Hepatocyte (in vitro differentiated cells): ENCODE measurements at places on chromosomes 1 and 21.
A peak's percentile ranks its signal among the peaks of the same experiment; 100 is the strongest.

DNA sequence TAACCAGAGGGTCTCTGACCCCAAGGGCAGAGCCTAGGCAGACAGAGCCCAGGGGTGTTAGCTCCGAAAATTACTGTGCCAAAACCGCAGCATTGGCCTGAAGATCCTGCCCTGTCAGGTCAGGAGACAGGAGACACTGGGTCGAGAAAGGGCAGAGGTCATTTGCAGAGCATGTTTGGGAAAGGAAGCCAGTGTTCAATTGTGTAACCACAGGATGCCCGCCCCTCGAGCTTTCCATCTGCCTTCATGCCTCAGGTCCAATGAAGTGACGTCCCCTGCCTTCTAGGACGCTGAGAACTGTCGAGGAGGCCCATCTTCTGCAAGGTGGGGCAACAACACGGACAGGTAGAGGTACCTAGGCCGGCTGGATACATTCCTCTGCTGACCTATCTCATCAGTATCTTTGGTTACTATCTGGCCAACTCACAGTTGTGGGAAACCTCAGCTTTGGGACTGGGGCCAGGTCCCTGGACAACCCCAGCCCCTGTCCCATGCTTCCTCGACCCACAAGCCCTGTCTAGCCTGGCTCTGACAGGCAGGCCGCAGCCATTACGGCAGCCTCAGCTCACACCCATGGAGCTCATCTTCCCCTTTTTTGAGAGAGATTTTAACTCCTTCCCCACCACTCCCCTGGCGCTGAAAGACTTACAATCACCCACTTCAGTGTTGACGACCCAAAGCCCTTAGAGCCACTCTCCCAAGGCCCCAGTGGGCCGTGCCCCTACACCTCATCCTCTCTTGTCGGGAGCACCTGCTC, 1.3 kb downstream of the ARL8A start:
- DNase-seq = peak; percentile 19

DNA sequence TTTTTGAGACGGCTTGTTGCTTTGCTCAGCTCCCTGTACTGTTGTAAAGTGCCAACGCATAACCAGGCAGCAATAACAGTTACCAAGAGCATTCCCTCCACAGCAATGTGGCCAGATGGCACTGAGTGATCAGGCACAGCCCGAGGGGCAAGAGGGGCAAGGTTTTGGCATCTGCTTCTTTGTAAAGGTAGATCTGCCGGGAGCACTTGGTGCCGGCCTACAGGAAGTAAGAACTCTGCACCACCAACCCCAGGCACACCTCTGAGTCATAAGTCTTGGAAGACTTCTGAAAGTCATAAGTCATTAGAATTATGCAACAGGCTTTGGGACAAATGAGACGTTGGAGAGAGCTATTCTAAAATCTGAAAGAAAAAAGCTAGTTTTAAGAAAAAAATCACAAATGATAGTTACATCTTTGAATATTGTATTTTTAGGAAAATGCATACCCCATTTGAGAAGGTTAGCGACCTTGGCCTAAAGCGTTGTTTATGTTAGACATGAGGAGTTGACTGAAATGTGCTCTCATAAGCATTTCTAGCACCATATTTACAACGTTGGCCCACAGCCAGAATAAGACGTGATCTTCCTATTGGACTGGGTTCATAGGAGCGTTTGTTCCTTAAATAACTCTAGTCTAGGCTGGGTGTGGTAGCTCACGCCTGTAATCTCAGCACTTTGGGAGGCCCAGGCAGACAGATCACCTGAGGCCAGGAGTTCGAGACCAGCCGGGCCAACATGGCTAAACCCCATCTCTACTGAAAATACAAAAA, 37.7 kb upstream of the MAP10 start:
- peak; percentile 68 for DNase-seq

- DNase-seq = peak; percentile 1
Observed at GRCh38 chr21:45631540-45631939, 12.0 kb upstream of the PCBP3 start.

- no peak for DNase-seq
Observed at GRCh38 chr1:151881479-151881878, 27.8 kb downstream of the THEM4 start.

GRCh38 chr1:232487236-232487635, 142.7 kb downstream of the SIPA1L2 start:
- DNase-seq = no peak

- DNase-seq = no peak
Observed at GRCh38 chr21:35511696-35512162, 462.6 kb upstream of the RUNX1 start.

- DNase-seq = no peak
Observed at GRCh38 chr1:110610084-110610483, 3.9 kb upstream of the KCNA2 start.

- no peak for DNase-seq
Observed at GRCh38 chr1:14954210-14954609, 199.3 kb upstream of the TMEM51 start.

- DNase-seq = no peak
Observed at GRCh38 chr1:195188821-195189220, 1419.4 kb downstream of the KCNT2 start.

DNA sequence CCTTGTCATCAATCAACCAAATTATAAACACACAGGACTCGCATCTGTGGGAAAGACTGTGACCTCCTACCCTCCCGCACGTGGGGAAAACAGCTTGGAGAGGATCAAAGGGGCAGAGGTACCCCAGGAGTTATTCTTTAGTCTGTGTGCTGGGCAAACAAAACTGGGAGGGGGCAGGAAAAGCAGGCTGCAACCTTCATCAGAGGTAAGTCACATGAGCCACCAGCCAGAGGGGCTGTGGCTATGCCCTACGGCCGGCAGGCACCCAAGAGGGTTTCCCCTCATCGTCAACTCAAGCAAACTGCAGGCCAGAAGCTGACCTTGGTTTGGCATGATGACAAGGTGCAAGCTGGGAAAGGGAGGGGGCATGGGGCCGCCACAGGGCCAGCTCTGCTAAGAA, 12.5 kb downstream of the SMIM12 start:
- DNase-seq = no peak

DNA sequence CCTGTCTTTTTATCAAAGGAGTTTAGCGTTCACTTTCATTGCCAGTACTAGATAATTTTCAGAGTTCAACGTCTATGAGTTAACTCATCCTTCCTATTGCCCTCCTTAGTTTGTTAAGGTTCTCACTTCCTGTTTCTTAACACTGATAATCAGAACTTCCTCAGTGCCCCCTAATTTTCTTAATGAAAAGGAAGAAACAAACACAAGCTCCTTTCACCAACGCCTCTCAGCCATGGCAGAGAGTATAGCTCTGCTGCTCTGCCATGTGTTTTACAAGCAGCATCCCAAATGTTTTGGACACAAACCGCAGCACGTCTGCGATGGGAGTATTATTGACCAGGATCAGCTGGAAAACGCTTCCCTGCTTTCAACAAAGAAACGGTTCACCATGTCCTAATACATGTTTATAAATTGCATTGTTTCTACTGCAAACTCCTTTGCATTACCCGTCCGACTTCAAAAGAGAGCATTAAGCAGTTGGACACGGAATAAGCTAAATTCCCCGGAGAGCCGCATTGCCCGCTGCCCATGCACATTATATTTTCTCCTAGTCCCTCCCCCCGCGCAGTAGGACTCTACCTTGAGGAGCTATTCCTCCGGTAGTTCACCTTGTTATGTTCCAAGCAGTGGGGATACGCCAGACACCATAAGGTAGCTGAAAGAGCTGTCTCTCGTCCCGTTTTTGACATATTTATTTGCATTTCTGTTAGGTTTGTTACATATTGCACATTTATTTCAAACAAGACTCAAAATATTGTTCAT, 561 bp downstream of the OLFM3 start:
- peak; percentile 3 for DNase-seq

DNA sequence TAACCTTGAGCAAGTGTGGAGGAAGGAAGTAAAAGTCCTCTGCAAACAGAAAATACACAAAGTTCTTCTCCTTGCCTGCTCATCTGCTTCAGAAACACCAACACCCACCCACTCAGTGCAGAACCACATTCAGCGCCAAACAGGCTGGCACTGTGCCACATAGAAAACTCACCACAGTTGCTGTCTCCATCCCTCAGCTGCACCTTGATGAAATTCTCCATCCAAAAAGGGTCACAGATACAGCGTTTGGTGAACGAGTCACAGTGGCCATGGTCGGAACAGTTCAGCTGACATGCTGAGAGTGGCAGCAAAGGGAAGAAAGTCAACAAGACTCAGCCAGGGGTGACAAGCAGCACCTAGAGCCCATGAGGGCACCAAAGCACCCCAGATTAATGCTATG, 114.5 kb downstream of the KIAA0319L start:
- DNase-seq = no peak

DNA sequence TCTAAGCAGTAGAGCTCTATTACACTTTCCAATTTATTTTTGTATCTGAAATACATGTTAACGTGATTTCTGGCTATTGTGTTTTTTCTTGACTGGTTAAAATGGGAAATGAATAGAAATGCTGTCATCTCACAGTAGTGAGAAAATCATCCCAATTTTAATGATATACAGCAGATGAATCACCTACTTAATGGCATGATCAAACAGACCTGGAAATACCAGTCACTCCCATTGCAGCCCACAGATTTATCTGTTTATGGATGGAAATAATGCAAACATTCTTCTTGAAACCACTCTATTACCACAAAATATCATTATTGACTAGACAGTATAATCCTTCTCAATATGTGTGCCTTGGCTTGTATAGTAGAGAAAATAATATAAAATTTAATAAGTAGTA, 497.8 kb upstream of the ADAMTS5 start:
- no peak for DNase-seq

- DNase-seq = no peak
Observed at GRCh38 chr1:44911026-44911425, 68.0 kb upstream of the PTCH2 start.

DNA sequence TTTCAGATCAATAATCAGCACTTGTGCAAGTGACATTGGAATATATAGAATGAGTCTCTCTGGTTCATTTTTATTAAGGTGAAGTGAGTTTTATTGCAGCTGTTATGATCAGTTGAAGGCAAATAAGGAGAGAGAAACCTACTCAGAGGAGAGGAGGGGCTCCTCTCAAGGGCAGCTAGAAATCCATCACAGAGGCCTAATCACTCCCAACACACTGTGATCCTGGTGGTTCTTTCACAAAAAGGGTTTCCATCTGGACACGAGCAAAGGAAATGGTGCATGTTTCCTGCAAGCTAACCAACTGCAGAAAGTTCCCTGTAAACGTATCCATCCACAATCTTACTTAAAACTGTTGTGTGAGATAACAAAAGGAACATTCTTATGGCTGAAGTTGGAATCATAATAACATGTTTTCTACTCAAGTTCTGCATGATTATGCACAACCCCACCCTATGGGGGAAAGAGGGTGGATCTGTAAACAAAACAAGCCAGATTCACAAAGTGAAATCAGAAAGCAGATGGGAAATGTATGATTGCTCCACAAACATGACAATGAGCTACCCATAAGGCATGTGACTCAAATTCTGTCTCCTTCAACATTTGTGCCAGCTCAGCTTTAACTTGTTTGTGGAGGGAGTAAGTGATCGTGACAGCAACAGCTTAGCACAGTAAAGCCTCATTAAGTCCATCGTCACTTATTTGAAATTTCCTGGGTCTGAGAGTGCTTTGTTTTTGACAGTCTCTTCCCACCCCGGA, 141.2 kb upstream of the ST6GALNAC5 start:
- no peak for DNase-seq

DNA sequence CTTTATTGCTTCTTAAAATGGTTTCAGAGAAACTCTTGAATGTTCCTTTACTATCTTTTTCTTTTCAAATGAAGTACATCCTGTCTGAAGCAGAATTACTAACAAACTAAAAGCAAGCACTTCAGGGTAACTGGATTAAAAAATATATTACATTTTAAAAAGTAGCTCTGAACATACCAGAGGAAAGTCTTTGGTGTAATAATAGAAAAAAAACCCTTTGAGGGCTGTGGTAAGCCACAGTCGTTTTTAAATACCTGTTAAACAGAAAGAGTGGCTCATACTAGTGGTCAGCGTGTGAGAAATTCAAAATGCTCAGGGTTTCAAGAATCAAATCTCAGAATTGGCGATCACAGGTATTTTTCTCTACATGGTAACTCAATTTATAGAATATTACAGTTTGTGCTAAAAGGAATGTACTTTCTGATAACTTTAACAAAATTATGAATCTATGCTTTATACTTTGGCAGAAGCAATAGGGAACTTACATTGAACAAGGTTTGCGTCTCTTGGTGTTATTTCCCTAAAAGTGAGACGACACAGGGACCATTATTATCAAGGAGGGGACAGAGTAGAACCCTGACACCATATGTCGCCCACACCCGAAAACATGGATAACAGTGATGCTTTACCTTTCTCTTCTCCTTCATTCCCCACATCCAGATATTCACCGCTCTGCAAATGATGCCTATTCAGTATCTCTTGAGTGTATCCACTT, 97.0 kb upstream of the DPH5 start:
- no peak for DNase-seq

- DNase-seq = no peak
Observed at GRCh38 chr1:39593386-39593785, 16.8 kb upstream of the PABPC4 start.

DNA sequence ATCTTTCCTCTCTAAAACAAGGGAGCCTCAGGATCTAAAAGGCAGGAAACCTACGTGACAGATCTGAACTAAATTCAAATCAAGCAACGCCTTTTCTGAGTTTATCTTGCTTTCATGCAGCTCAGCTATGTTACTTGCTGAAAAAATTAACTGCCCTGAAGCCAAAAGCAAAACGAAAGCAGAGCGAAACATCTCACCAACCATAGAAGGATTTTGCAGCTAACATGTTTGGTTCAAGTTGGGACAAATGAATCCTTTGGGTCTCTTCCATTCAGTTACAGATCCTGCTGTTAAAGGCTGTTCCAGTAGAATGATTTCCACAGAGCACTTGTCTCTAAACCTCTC, 482 bp downstream of the SLC2A5 start:
- no peak for DNase-seq

DNA sequence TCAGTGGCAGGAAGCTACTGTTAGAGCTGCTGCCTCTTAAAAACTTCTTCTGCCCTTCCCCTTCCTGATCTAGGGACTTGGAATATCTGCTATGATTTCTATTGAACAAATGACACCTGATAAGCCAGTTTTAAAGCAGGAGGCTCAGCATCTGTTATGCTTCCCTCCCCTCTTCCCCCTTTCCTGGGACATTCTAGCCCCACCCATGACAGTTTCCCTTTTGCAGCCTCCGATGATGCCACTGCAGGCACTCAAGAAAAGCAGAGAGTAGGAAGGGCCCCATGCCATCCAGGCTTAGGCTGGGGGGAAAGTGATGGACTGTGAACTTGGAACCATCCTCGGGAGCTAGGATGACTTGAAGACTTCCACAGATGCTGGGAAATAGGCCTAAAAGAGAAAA, 15.1 kb upstream of the EPB41 start:
- no peak for DNase-seq

DNA sequence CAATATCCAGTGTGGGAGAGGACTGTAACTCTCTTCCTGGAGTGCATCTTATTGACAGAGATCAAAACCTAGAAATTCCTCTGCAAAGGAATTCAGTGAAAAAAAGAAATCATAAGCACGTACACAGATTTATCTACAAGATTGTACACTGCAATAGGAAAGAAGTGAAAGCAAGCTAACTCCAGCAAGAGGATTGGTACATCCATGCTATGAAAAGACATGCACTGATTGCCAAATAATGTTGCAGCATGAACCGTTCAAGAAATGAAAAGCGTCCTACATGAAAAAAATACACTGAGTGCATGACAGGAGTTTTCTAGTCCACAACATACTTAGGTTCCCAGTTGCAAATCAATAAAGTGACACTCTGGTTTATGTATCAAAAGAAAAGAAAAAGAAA, 1.9 kb upstream of the MGST3 start:
- DNase-seq = no peak

- peak; percentile 56 for DNase-seq
Observed at GRCh38 chr1:110210604-110211495, 736 bp downstream of the KCNC4 start.
